Mesenteric fat pad (tissue), 1 donor: ENCODE measurements at places on chromosomes 4 and X.

GRCh38 chr4:107966903-107967302 lies 22.8 kb upstream of the HADH start:
- no peak for DNase-seq

- no peak for DNase-seq
Observed at GRCh38 chrX:63128509-63128908, 222.6 kb downstream of the SPIN4 start.

DNA sequence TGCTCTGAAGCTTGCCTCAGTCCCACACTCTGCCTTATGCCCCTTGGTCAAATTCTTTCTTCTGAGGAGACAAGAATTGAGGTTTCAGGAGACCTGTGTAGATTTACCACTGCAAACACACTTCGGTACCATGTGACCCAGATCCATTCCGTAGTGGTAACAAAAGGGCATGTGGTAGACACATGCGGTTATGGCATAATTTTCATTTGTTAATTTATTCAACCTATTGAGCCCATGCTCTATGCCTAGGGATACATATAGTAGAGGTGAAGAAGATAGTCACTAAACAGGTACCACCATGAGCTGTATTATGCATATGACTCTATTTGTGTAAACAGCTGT lies 190.9 kb downstream of the NDST4 start:
- DNase-seq = no peak

DNA sequence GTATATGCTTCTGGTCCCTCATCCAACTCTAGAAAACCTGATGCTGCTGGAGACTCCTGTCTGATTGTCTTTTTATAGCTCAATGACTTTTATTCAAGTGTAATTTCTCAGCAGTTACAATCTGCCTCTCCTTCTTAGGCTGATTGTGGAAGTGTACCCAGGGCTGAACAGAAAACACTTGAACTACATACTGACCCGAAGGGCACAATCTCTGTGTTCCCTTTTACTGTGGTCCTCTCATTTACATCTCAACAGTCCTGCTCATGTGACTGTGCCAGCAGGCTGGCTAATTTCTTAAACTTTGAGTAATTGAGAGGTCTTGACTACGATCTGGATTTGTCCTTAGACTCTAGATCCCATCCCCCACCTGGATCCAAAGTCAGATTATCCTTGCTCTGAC lies 863.4 kb downstream of the PDHA2 start:
- no peak for DNase-seq
